HCT116 (cell line): ENCODE measurements at places on chromosomes 2 and 18.

GRCh38 chr2:200378652-200379290, 72.3 kb downstream of the SPATS2L start:
- DNase-seq, result no peak

- no peak for DNase-seq
Measured at GRCh38 chr2:46010223-46010924, 286.8 kb upstream of the EPAS1 start.

GRCh38 chr2:20401489-20401835, 45.4 kb upstream of the RHOB start:
- no peak for DNase-seq

GRCh38 chr2:9139491-9140443, 66.8 kb upstream of the ASAP2 start:
- DNase-seq, result peak; percentile 40

- no peak for DNase-seq
Measured at GRCh38 chr2:3091696-3092095, 285.9 kb downstream of the EIPR1 start.

DNA sequence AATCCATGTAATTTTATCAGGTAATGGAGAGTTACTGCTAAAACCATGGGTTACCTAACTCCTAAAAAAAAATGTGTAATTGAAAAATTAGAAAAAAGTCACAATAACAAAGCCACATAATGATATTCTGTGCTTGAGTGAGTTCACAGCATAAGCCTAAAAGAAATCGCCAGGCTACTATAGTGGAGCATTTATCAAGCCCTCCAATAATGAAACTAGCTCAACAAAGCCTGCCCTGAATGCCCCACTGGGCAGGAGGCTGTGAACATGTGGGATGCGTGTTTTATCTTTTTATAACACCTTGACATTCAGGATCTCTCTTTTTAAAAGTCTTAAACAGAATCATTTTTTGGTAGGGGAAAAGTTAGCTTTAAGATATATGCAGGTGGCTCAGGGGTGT, 86.3 kb downstream of the KCTD18 start:
- no peak for DNase-seq

GRCh38 chr2:223082706-223083105, 30.7 kb downstream of the KCNE4 start:
- DNase-seq, result no peak

GRCh38 chr2:219733106-219733505, 105.7 kb downstream of the SLC4A3 start:
- no peak for DNase-seq
